ENCODE measurements at places on chromosomes 13 and 19.

- no peak for DNase-seq
These were observed 1719.5 kb upstream of the MIR17HG start for GRCh38 chr13:89627996-89628395.

- no peak for DNase-seq
These were observed 619.8 kb downstream of the DCT start for GRCh38 chr13:93859716-93860115.

DNA sequence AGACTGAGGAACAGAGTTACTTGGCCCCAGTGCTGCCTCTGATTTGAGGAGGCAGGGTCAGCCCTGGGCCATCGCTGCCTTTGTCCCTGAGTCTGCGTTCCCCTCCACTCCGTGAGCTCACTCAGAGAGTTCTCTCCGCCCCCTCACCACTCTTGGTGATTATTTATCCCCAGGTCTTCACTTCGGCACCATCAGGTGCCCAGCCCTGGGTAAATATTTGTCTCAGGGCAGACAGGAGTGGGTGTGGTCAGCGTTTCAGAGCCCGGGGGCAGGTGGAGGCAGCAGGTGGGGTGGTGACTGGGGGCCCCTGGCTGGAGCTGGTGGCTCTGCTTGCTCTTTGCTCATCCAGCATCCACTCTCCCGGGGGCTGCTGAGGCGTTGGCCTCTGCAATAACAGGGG is 20.6 kb downstream of the PPP1R37 start:
- DNase-seq, result peak; percentile 50

GRCh38 chr13:74978591-74978990 is 503.4 kb downstream of the TBC1D4 start:
- DNase-seq, result no peak

DNA sequence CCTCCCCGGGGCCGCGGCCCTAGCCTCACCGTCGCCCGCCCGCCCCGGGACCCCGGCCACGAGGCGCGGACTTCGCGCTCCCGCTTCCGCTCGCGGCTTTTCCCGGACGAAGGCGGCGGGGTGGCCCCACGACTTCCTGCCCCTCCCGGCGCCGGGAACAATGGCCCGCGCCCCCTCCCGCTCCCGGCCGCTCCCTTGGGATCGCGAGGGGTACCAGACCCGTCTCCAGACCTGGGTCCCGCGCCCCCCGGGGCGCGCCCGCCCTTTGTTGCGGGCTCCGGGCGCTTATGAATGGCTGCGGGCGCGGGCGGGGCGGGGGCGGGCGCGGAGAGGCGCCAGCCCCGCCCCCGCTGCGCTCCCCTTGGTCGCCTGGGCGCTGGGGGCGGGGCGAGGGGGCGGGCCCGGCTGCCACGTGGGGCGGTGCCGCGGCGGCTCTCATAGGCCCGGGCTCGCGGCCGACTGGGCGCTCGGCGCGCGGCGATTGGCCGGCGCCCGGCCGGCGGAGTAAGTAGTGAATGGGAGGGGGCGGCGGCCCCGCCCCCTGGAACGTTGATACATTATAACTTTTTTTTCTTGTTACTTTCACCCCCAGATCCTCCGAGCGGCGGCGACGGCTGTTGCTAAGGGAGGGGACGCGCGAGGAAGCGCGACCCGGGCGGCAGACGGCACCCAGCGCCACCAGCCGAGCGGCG is 1.1 kb downstream of the MIDN start:
- DNase-seq, result peak; percentile 97

GRCh38 chr13:50485979-50486935 is 357.2 kb downstream of the DLEU7 start:
- DNase-seq, result no peak

- DNase-seq, result no peak
These were observed 1.0 kb downstream of the PCID2 start for GRCh38 chr13:113207460-113207859.

- DNase-seq, result no peak
These were observed 174.9 kb downstream of the TNFSF13B start for GRCh38 chr13:108444448-108444847.

- no peak for DNase-seq
These were observed 110.6 kb upstream of the ATXN8OS start for GRCh38 chr13:69997061-69997460.

DNA sequence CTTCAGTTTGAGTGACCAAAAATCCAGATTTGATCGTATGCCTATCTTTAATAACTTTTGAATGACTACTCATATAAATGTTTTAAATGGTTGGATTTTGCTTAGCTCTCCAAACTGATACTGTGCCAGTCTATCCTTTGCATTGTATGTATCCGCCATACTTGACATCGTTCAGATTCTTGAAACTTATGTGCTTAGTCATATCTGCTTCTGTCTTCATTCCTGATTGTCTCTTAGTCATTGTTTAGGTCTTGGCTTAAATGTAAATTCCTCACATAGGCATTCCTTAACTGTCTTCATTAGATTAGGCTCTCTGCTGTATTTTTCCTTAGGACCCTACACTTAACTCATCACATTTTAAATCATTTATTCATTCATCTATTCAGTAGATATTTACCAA is 126.0 kb downstream of the PCCA start:
- DNase-seq, result no peak

DNA sequence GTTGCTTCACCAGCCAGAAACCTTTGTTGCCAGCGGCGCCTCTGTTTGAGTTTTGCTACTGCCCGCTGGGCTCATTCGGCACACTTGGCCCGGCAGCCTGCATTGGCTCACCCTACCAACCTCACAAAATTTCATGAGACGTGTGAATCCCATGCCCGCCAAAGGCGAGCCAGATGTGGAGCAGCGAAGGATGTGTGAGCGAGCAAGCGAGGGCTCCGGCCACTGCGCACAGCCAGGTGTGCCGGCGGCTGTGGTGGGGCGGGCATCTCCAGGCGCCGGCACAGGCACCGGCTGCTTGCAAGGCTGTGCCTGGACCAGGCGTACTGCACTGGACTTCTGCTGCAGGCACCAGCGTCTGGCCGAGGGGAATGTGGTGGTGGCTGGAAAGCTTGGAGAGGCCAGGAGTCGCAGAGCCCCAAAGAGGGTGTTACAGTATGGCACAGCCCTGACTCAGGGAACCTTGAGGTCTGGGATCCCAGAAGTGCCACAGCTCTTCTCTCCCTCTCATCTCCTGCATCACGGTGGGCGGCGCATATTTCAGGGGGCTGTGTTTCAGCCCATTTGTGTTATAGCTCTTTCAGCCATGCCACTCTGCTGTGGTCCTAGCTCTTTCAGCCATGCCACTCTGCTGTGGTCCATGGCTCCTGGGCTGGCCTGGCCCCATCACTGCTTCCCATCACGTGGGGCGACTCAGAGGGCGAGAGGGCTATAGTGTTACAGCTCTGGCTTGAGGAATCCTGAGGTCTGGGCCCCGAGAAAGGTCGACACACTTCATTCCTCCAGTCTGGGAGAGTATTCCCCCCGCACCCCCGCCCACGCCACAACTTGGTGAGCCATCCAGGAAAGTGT is 592.0 kb upstream of the SLITRK5 start:
- DNase-seq, result no peak

All from body of pancreas (tissue), 4 donors.